ENCODE measurements at places on chromosomes 11 and 22. TPM values are rescaled to one million over a fixed set of nuclear protein-coding genes. Genes with fewer than 3 reads are reported as not detected.

- no peak for DNase-seq
Observed at GRCh38 chr11:43366677-43367076, 8.0 kb downstream of the TTC17 start.

GRCh38 chr22:44270556-44270880 is 42.2 kb downstream of the SHISAL1 start:
- DNase-seq, result no peak

DNA sequence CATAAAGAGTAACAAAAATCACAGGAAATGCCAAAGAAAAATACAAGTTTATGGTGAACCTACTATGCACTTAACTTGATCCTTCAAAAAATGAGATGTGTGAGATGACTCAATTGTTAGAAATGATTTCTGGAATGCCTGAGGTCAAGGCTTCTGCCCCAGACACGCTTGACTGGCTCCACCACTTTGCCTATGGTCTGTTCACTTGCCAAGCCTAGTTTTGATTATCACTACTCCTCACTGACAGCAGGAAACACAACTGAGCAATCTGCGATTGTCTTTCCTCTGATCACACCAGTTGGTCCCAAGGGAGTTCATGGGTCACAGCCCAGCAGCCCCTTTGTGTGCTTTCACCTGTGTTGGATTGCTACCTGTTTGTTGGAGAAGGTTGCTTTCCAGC is 20.6 kb upstream of the PRDM10 start:
- DNase-seq, result peak; percentile 47

GRCh38 chr11:128238521-128239265 is 348.7 kb downstream of the ETS1 start:
- no peak for DNase-seq

- DNase-seq, result no peak
Observed at GRCh38 chr22:35600476-35600875, 16.7 kb downstream of the MB start.

DNA sequence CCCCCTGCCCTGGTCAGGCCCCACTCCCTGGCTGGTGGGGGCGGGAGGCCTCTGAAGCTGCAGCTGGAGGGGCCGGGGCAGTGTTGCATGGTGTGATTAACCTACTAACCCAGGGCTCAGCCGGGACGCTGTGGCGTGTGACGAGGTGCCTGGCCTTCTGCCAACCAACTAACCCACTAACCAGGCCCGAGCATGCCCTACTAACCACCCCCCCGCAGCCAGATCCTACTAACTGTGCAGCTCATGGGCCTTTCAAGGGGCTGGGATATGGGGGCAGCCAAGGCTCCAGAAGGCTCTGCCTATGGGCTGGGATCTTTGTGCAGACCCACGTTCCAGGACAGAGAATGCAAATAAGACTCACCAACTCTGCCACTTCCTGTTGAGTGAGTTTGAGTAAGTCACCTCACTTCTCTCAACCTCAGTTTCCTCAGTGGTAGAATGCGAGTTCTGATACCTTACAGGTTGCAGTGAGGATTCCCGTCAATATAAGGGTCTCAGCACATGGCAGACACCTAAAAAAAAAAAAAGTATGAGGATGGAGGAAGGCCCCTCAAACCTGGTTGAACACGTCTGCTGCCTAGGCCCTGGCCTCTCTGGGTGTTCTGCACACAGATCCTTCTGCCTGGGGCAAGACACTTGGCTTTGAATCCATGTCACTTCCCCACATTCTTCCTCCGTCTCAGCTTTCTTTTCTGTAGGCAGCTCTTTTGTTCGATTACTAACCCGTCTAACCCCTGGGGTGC is 14.1 kb downstream of the MIAT start:
- no peak for DNase-seq

- no peak for DNase-seq
Observed at GRCh38 chr11:61637277-61637676, 42.9 kb upstream of the DAGLA start.

- no peak for DNase-seq
Observed at GRCh38 chr11:119700030-119700429, 29.0 kb downstream of the NECTIN1 start.

GRCh38 chr22:49432211-49432896 is 395.3 kb downstream of the BRD1 start:
- DNase-seq, result no peak

DNA sequence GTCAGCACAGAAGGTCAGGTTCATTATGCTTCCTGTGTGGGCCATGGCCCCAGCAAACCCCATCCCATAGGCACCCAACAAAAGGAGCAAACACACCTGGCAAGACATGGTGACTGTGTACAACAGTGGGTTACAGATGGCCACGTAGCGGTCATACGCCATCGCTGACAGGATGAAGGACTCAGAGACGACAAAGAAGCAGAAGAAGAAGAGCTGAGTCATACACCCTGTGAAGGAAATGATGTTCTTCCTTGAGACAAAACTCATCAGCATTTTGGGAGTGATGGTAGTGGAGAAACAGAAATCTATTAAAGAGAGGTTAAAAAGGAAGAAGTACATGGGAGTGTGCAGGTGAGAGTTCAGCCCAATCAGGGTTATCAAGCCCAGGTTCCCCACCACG is 309 bp downstream of the OR8B12 start:
- no peak for DNase-seq

GRCh38 chr11:35352077-35352888 is 67.1 kb downstream of the SLC1A2 start:
- DNase-seq, result no peak

GRCh38 chr11:34407121-34407813 is 31.5 kb upstream of the CAT start:
- DNase-seq, result no peak

GRCh38 chr11:86537541-86538222 is 134.7 kb downstream of the ME3 start:
- no peak for DNase-seq

- DNase-seq, result no peak
Observed at GRCh38 chr11:126488591-126489370, 133.3 kb downstream of the ST3GAL4 start.

DNA sequence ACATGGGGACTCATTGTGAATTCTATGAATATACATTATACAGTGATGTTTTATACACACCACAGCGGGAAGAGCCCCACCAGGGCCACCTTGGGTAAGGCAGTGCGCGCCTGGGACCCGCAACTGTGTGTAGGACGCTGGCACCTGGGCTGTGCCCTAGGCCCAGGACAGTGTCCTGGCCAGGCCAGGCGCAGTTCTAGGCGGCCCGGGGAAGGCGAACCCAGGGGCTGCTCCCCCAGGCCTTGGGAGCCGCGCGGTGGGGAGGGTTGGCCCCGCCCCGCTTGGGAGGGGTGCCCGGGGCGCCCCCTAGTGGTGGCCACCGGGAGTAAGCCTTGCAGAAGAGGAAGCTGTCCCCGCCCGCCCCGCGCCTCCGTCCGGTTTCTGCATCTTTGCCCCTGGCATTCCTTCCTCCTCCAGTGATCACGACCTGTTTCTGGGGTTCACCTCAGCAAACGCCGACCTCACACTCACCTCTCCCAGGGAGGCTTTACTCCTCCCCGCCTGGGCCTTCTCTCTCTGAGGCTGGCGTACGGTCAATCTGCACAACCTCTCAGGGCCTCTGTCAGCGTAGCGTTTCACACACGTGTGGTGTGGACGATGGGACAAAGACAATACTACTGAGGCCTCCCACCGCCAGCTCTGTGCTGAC is 9.5 kb upstream of the EHD1 start:
- DNase-seq, result no peak

GRCh38 chr11:82003024-82003423 is 730.6 kb downstream of the FAM181B start:
- no peak for DNase-seq

BLID gene
- total RNA-seq, result 0.41 TPM

OR6T1 gene
- total RNA-seq, result not detected

CHRM1 gene
- total RNA-seq, result not detected

TRIM49C gene
- not detected for total RNA-seq

CTSW gene
- not detected for total RNA-seq

TRIM49 gene
- total RNA-seq, result not detected

RNASEH2C gene
- 107 TPM for total RNA-seq

UCP3 gene
- 0.46 TPM for total RNA-seq
